Colonic mucosa (tissue), 4 donors: ENCODE measurements at places on chromosomes 4 and X.

DNA sequence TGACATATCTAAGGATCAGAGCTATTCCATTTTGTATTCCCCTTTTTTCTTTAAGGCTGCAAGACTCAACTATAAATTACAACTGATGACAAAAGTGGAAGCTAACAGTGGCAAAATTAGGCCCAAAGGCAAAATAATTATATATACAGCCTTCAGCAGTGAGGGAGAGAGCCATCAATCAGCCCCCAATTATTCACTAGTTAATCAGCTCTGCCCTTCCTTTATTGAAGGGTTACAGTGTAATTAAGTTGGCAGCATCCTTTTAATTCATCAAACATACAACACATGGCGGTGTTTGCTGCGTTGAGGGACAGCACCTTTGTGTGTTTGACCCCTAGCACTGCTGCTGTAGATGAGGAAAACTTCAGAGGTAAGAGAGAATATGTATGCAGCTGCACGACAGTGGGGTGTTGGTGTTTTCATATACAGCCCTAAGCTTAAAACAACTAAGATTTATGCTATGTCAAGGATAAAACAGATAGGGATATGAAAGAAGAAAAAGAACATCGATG lies 973.9 kb upstream of the POU3F4 start:
- H3K4me3 ChIP-seq: no peak overlapping the region
- H3K27ac ChIP-seq: no peak overlapping the region
- H3K27me3 ChIP-seq: no peaks in the 10 kb centered on the region
- no peaks in the 10 kb centered on the region for H3K36me3 ChIP-seq

- no peaks in the 10 kb centered on the region for H3K27me3 ChIP-seq
- no peaks in the 10 kb centered on the region for H3K36me3 ChIP-seq
- H3K4me1 ChIP-seq: no peaks in the 10 kb centered on the region
- no peak for DNase-seq
- H3K27ac ChIP-seq: no peak overlapping the region
- no peak overlapping the region for H3K4me3 ChIP-seq
Observed at GRCh38 chr4:31059753-31060522, 339.8 kb downstream of the PCDH7 start.

GRCh38 chr4:56681158-56681852 lies at the start of gene HOPX:
HOPX (minus strand) TSS chr4:56681296; CDS start chr4:56657816, 23,480 bp downstream.
- no peak for DNase-seq
- H3K4me1 ChIP-seq: no peaks in the 10 kb centered on the region
- H3K27ac ChIP-seq: no peak within 1 kb of the TSS
- H3K36me3 ChIP-seq: no peaks in the 10 kb centered on the region
- no peak within 1 kb of the TSS for H3K4me3 ChIP-seq

DNA sequence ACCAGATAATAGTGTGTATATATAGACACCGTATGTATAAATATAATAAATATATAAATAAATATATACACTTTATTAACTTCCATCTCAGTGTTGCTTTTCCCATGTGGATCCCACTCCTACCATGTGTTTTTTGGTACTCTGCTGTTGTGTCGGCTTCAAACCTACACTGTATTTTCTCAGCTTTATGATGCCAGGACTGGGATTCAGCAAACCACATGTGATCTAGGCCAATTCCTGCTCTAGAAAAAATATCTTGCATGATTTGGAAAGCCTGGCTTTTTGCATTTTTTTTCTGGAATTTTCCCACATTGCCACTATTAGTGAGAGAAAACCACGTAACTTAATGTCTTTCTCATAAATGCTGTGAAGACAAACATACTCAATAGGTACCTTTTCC lies 55.8 kb downstream of the POLR2B start:
- H3K27me3 ChIP-seq: no peaks in the 10 kb centered on the region
- no peak overlapping the region for H3K27ac ChIP-seq
- no peaks in the 10 kb centered on the region for H3K4me1 ChIP-seq
- DNase-seq: no peak
- H3K36me3 ChIP-seq: no peaks in the 10 kb centered on the region

DNA sequence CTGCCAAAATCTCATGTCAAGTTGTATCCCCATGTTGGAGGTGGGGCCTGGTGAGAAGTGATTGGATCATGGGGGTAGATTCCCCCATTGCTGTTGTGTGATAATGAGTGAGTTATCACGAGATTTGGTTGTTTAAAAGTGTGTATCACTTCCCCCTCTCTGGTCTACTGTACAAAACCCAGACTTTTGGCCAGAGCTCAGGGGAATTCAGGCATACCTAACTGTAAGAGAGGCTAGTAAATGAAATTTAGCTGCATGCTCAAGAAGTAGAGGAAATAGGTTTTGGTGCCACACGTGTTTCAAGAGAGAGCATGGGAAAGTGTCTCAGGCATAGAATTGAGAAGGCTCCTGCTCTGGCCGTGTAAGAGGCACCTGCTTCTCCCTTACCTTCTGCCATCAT lies 190.5 kb upstream of the GALNTL6 start:
- no peaks in the 10 kb centered on the region for H3K4me1 ChIP-seq
- H3K36me3 ChIP-seq: no peaks in the 10 kb centered on the region
- no peaks in the 10 kb centered on the region for H3K27me3 ChIP-seq
- no peak overlapping the region for H3K4me3 ChIP-seq
- H3K27ac ChIP-seq: no peak overlapping the region
- no peak for DNase-seq

DNA sequence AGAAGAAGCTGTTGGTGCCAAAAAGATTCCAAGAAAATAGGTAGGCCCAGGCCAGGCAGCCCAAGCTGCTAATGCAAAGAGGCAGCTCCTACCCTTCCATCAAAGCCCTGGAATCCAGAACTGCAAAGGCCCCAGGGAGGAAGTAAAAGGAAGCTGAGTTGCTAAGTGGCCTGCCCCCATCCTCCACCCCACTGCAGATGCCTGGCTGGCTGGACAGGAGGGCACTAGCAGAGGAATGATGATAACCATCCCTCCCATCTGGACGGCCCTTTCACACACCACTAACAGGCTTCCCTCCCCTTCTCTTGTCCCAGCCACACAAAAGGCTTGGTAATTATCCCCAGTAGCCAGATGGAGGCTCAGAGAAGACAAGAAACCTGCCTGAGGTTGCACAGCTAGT lies 32.4 kb upstream of the PJA1 start:
- no peak overlapping the region for H3K4me3 ChIP-seq
- H3K4me1 ChIP-seq: no peaks in the 10 kb centered on the region
- DNase-seq: no peak
- no peaks in the 10 kb centered on the region for H3K27me3 ChIP-seq
- no peaks in the 10 kb centered on the region for H3K36me3 ChIP-seq
- H3K27ac ChIP-seq: no peak overlapping the region

DNA sequence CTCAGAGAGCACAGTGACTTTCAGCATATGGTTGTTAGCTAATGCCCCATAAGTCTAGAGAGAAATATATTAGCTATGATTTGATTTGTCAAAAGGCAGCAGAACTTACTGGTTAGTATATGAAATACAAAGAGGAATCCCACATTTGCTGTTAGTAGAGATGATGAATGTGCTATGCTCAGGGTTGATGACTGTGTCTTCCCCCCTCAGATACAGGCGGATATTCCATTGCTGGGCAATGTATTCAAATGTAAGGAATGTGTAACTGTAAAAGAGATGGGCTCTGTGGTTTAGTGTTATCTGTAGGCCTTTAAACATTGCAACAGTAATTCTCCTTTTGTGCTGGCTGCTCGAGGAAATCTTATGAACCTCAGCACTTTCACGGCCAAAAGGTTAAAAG lies 528.9 kb upstream of the ARX start:
- H3K4me1 ChIP-seq: no peaks in the 10 kb centered on the region
- no peak overlapping the region for H3K4me3 ChIP-seq
- H3K27ac ChIP-seq: no peak overlapping the region
- H3K27me3 ChIP-seq: no peaks in the 10 kb centered on the region

GRCh38 chr4:140096483-140096861 lies 57.5 kb downstream of the MAML3 start:
- no peaks in the 10 kb centered on the region for H3K27me3 ChIP-seq
- H3K36me3 ChIP-seq: no peaks in the 10 kb centered on the region
- no peak overlapping the region for H3K27ac ChIP-seq
- no peak overlapping the region for H3K4me3 ChIP-seq
- no peaks in the 10 kb centered on the region for H3K4me1 ChIP-seq
- no peak for DNase-seq

GRCh38 chr4:762211-763190 lies 56.9 kb downstream of the PCGF3 start:
- H3K36me3 ChIP-seq: no peaks in the 10 kb centered on the region
- no peak overlapping the region for H3K27ac ChIP-seq
- no peak overlapping the region for H3K4me3 ChIP-seq

DNA sequence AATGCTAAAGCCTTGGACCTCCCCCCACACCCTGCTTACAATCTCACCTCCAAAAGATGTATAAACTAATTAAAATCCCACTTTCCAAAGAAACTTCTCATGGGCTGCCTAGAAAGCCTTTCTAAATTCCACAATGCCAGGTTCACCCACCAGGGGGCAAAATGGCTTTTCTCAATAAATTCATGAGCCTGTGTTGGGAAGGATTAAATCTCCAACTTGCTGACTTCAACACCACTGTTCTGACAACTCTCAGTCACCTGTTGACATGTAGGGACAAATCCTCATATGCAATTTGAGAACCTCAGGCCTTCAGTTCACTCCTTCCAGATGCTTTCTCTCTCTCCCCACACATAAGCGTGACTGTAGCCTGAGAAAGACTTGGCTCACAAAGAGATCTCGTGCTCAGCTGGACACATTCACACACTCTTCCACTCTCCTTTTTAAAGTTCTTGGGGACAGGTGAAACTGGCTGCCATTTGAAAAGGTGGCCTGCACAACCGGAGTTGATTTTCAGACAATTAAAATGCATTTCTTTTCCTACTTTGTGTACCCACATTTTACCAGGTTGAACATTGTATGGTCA lies 88.6 kb upstream of the PRPS2 start:
- no peaks in the 10 kb centered on the region for H3K27me3 ChIP-seq
- no peaks in the 10 kb centered on the region for H3K36me3 ChIP-seq
- H3K4me1 ChIP-seq: no peaks in the 10 kb centered on the region

GRCh38 chr4:87425711-87426110 lies 3.3 kb downstream of the NUDT9 start:
- no peak overlapping the region for H3K27ac ChIP-seq
- H3K4me1 ChIP-seq: peaks cover 5% of the 10 kb centered on the region
- H3K27me3 ChIP-seq: no peaks in the 10 kb centered on the region
- no peaks in the 10 kb centered on the region for H3K36me3 ChIP-seq

- H3K36me3 ChIP-seq: no peaks in the 10 kb centered on the region
- H3K27me3 ChIP-seq: no peaks in the 10 kb centered on the region
- no peak overlapping the region for H3K27ac ChIP-seq
- no peaks in the 10 kb centered on the region for H3K4me1 ChIP-seq
Observed at GRCh38 chr4:21872101-21872500, 76.5 kb downstream of the KCNIP4 start.

GRCh38 chr4:56627375-56627774 lies 53.7 kb downstream of the HOPX start:
- no peak overlapping the region for H3K4me3 ChIP-seq
- H3K27ac ChIP-seq: no peak overlapping the region
- H3K27me3 ChIP-seq: no peaks in the 10 kb centered on the region
- H3K36me3 ChIP-seq: no peaks in the 10 kb centered on the region

GRCh38 chrX:118520216-118521206 lies 24.9 kb downstream of the DOCK11 start:
- no peaks in the 10 kb centered on the region for H3K4me1 ChIP-seq
- H3K27me3 ChIP-seq: no peaks in the 10 kb centered on the region
- H3K4me3 ChIP-seq: no peak overlapping the region

- H3K36me3 ChIP-seq: no peaks in the 10 kb centered on the region
- DNase-seq: no peak
- H3K27me3 ChIP-seq: no peaks in the 10 kb centered on the region
- H3K4me1 ChIP-seq: no peaks in the 10 kb centered on the region
- no peak overlapping the region for H3K27ac ChIP-seq
- no peak overlapping the region for H3K4me3 ChIP-seq
Observed at GRCh38 chr4:124861761-124862160, 149.2 kb upstream of the ANKRD50 start.

- peak; percentile 70 for DNase-seq
- no peak overlapping the region for H3K4me3 ChIP-seq
- H3K27me3 ChIP-seq: no peaks in the 10 kb centered on the region
- no peak overlapping the region for H3K27ac ChIP-seq
- H3K4me1 ChIP-seq: no peaks in the 10 kb centered on the region
Observed at GRCh38 chr4:105637408-105638176, 70.9 kb downstream of the INTS12 start.

GRCh38 chr4:140604544-140604943 lies 35.8 kb upstream of the UCP1 start:
- H3K36me3 ChIP-seq: no peaks in the 10 kb centered on the region
- DNase-seq: no peak
- no peaks in the 10 kb centered on the region for H3K4me1 ChIP-seq

DNA sequence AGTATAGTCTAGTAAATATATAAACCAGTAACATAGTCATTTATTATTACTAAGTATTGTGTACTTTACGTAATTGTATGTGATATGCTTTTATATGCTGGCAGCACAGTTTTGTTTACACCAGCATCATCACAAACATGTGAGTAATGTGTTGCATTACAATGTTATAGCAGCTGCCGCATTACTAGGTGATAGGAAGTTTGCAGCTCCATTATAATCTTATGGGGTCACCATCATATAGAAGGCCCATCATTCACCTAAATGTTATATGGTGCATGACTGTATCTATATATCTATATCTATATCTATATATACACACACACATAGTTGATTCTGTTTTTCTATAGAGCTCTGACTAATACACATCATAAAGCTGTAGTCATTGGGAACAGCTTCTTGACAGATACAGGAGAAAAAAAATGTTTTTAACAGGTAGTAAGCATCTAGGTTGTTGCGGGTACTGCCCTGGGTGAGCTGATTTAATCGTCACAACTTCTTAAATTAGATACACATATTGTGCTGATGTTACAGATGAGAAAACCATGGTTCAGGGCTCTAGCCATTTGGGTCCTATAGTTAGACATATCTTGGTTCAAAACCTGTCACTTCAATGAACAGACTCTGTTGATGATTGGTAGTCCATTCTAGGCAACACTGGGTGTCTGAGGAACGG lies 77.9 kb downstream of the CLNK start:
- H3K27me3 ChIP-seq: no peaks in the 10 kb centered on the region
- no peak for DNase-seq
- H3K27ac ChIP-seq: no peak overlapping the region
- no peaks in the 10 kb centered on the region for H3K36me3 ChIP-seq
- no peaks in the 10 kb centered on the region for H3K4me1 ChIP-seq

DNA sequence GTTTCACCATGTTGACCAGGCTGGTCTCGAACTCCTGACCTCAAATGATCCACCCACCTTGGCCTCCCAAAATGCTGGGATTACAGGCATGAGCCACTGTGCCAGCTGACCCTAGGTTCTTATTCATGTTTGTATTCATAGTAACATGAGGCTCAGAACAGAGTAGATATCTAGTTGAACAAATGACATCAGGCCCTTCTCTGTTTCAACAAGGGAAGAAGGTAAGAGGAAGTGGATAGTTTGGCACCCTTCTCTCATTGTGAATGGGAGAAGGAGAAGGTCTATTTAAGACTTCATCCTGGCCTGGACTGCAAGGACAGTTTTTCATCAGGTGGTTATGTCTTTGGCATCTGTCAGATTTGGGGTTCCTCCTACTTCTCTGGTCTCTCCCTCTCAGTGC lies 13.8 kb downstream of the GJB1 start:
- H3K36me3 ChIP-seq: no peaks in the 10 kb centered on the region
- no peak overlapping the region for H3K27ac ChIP-seq
- no peak for DNase-seq

- no peak overlapping the region for H3K27ac ChIP-seq
- DNase-seq: no peak
- H3K36me3 ChIP-seq: no peaks in the 10 kb centered on the region
- no peak overlapping the region for H3K4me3 ChIP-seq
- peaks cover 31% of the 10 kb centered on the region for H3K27me3 ChIP-seq
Observed at GRCh38 chrX:374596-374995, 12.1 kb downstream of the PPP2R3B start.

- no peak overlapping the region for H3K4me3 ChIP-seq
- no peak for DNase-seq
- no peaks in the 10 kb centered on the region for H3K27me3 ChIP-seq
- H3K36me3 ChIP-seq: no peaks in the 10 kb centered on the region
Observed at GRCh38 chr4:81377191-81377590, 94.5 kb downstream of the RASGEF1B start.
